Neural progenitor cell (in vitro differentiated cells): ENCODE measurements at places on chromosomes 6 and 20.

DNA sequence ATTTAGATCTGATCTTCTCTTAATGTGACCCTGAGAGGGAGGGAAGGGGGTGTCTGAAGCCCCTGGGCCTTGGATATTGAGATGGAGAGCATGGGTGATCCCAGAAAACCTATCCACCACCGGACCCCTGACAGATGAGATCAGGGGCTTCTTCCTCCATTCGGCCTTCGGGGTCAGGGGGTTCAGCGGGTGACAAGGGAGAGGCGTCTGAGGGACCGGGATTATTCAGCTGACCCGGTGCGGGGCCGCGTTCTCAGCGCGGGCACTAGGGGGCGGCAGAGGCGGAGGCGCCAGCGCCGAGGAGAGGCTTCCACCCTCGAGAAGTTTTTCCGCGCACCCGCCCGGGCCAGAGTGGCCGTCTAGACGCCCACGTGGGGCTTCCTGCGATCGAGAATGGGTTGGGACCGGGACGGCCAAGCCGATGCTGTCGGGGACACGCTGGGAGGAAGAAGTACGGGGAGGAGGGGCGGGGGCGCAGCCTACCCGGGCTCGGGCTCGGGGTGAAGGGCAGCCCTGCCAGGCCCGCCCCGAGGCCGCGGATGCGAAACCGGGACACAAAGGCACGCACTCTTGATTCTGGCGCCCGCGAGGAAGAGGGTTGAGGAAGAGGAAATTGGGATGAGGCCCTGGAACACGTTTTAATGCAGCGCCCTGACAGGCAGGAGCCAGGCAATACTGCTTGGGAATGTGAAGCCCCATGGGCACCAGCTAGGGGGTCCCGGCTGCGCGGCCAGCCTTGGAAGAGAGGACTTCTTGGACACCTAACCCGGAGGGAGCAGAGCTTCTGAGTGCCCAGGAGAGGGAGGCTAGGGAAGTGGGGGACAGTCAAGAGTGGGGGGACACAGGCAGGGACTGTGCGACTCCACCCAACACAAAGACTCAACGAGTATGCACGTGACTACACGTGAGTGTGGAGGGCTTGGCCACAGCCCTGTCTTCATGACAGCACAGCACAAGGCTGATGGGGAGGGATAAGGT, 30.6 kb downstream of the COL11A2 start:
- DNase-seq: peak; percentile 80

- DNase-seq: no peak
Observed at GRCh38 chr6:139525415-139525814, 151.0 kb upstream of the CITED2 start.

DNA sequence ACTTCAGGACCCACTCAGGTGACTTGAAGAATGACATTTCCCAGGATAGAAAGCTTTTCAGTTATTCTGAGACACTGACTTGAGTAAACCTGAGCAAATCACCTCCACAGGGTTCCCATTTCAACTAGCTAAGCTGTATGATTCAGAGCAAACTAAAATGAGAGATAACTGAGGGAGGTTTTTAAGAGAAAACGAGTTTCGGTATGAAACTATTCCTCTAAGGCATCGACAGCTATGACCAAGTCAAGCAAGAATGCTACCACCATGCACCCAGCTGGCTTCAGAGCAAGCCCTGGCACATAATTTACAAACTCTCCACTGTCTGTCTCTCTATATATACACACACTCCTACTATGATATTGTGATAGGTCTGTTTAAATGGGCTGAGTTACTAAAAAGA, 75.4 kb downstream of the PERP start:
- DNase-seq: no peak

DNA sequence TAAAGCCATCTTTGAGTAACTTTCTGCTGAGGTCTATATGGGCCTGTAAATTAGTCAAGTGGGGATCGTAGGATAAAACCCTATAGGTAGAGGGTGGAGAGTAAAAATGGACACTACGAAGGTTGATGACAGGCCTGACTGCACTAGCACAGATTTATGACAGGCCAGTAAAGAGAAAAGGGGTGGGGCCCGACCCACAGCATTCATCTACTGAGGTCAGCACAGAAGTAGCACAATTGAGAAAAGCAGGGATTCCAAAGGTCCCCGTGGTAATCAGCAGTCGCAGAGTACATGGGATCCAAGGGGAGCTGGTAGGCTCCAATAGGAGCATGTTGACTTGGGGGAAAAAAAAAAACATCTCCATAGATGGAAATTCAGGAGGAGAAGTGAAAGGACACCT, 660.4 kb downstream of the TFAP2A start:
- no peak for DNase-seq

DNA sequence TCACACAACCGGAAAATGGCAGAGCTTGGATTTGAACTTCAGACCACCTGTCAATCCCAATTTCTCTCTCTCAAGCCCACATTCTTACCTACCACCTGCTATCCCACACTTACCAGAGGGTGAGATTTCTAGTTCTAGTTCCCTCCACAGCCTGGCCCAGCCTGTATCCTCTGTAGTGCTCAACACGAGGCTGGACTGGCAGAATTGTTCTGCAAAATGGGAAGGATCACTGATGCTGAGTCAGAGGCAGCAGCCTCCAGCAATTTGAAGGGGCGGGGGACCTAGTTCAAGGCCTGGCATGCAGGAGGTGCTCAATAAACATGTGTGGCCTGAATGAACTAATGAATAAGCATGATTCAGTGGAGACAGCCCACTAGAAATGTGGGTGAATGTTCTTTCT, 53.6 kb upstream of the TTPAL start:
- no peak for DNase-seq

- no peak for DNase-seq
Observed at GRCh38 chr20:9389346-9389745, 125.0 kb upstream of the LAMP5 start.

- no peak for DNase-seq
Observed at GRCh38 chr20:60785785-60786184, 466.3 kb upstream of the CDH4 start.
